ENCODE measurements at places on chromosomes 13 and 19. TPM values are rescaled to one million over a fixed set of nuclear protein-coding genes. Genes with fewer than 3 reads are reported as not detected.

- no peak for DNase-seq
Observed at GRCh38 chr13:108230377-108230776, 12.2 kb downstream of the ABHD13 start.

DNA sequence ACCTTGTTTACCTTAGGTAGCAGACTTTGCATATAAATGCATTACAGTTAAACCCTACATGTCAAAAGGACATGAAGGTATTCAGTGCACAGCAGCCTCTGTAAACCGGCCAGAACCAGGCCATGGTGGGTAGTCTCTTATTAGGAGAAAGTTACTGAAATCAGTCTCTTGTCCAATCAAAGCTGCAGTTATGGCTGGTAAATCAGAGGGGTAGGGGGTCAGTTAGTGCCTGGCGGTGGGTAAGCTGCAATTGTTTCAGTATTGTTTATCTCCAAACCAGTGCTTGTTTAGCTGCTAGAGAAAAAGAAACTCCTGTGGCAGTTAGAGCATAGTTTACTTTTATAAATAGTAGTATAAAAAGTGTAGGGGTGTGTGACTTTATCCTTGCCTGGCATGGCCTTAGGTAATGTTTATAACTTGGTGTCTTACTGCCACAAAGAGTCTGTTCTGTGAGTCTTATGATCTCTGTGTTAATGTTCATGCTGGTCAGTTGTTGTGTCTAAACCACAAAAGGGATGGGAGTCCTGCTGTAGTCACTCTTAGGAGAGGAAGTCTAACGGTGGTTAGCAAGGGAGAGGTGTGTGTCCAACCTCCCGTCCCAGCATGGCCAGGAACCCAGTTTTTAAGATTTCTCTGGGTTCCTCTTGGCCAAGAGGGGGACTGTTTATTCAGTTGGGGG is 28.0 kb downstream of the CHST8 start:
- peak; percentile 1 for DNase-seq

GRCh38 chr19:38319421-38320258 is at the start of gene KCNK6:
Gene KCNK6 (plus strand): TSS chr19:38319845. CDS start chr19:38319951, 106 bp downstream.
- peak; percentile 27 for DNase-seq

DNA sequence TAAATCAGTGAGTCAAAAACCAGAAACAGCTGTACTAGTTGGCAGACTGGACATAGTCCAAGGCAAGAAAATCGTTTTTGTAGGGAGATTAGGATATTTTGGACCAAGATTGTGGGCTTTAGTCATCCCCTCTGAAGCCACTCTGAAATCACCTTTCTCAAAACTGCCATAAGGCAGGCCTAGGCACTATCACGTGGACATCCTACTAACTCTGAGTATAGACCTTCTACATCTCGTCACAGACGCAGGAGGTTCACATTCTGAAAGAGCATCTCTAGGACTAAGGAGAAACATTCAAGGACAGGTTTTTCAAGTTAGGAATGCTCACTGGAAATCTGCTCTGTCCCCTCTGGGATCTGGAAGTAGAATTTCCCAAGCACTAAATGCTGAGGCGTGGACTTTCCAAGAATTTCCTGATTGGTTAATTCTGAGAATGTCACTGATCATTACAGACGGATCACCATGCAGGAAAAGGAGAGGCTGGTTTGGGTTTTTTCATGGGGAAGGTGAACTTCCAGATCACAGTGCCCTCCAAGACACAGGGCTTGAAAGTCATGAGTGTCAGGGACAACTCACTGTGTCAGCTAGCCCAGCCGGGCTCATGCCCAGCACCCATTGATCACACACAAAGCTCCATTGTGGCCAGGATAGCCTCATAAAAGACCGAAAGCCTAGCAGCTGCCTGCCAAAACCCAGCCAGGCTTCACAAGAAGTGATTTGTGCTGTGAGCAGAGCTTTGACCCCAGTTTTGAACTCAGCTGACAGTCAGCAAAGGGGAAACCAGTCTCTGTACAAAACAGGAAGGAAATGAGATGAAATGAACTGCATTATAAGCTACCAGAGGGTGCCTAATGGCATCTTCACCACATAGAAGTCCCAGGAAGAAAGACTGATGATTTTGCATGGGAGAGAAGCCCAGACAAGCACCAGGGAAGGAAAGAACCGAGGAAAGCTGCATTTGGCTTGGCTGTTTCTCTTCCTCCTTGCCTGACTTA is 2.7 kb upstream of the RUBCNL start:
- peak; percentile 32 for DNase-seq

- no peak for DNase-seq
Observed at GRCh38 chr13:23354520-23354919, 79.0 kb downstream of the SACS start.

- DNase-seq: no peak
Observed at GRCh38 chr13:31198519-31198918, 1.3 kb upstream of the B3GLCT start.

GRCh38 chr13:77810430-77810829 is 108.2 kb downstream of the EDNRB start:
- DNase-seq: peak; percentile 31

DNA sequence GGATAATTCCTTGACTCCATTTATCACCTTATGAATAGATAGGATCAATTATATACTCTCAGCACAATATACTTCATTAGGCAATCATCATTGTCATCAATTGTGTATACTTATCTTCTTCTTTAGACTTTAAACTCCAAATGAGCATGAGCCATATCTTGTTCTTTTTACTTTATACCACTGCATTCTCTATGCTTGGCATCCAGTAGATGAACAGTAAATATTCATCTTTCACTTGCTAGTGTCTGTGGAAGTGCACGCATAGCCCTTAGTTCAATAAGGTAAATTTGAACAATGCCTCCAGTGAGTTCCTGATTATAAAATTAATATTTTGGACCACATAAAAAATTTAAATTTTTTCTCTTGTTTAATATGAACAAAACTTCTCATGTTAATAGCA is 172.3 kb upstream of the SPRY2 start:
- DNase-seq: no peak

- no peak for DNase-seq
Observed at GRCh38 chr19:10836479-10837330, 693 bp upstream of the TMED1 start.

- DNase-seq: no peak
Observed at GRCh38 chr13:113155201-113155600, 3.2 kb upstream of the PROZ start.

DNA sequence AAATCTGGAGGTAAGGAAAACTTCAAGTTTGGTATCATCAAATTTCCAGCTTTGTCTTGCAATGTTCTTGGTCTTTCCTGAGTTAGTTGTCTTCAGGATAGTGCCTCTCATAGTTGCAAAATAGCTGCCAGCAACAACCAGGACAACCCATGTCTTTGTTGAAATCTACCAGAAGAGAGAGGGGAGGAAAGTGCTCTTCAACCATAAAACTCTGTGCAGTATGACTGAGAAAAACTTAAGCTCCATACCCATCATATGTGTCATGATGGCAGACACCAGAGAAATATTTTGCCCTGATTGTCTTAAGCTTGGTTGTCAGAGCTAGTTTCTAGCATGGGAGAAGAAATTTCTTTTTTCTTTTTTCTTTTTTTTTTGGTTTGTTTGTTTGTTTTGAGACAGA is 103.3 kb downstream of the SPRY2 start:
- DNase-seq: peak; percentile 37

DNA sequence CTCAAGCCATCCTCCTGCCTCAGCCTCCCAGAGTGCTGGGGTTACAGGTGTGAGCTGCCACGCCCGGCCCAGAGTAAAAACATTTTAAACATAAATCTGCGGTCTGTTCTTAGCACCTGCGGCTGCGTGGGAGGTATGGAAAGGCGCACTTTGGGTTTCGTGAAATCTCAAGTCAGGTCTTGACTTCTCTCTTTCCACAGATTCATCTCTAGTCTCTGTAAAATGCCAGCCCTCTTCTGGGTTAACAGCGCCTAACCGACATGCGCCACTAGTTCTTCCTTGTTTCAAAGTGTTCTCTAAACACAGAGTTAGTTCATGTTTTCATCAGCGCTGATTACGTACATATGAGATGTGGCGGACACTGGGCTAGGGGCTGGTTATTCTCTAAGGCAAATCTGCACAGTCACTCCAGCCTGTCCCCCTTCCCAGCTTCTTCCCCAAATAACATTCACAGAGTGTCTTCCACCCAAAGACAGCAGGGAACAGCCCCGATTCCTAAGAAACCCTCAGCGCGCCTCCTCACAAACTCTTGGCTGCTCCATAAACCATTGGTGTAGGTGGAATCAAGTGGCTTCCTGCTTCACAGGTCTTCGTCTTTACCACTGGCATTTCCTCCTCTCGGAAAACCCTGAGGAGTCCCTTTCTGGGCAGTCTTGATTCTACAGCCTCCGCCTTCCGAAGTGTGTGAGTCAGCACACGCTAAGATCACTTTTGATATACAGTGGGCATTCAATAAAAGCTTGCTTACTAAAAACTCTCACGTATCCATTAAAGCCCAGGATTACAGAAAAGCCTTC is 1.4 kb downstream of the PARP4 start:
- DNase-seq: peak; percentile 95

GRCh38 chr19:45615795-45616703 is 14.0 kb upstream of the GPR4 start:
- DNase-seq: peak; percentile 69

GRCh38 chr19:3132971-3133792 is 2.7 kb upstream of the GNA15 start:
- peak; percentile 77 for DNase-seq

GRCh38 chr13:24651718-24652345 is 28.4 kb upstream of the ATP12A start:
- DNase-seq: no peak

GRCh38 chr19:33394723-33395560 is 21.4 kb downstream of the CEBPG start:
- DNase-seq: no peak

- DNase-seq: peak; percentile 76
Observed at GRCh38 chr13:30408319-30409101, 13.8 kb upstream of the UBE2L5 start.

DNA sequence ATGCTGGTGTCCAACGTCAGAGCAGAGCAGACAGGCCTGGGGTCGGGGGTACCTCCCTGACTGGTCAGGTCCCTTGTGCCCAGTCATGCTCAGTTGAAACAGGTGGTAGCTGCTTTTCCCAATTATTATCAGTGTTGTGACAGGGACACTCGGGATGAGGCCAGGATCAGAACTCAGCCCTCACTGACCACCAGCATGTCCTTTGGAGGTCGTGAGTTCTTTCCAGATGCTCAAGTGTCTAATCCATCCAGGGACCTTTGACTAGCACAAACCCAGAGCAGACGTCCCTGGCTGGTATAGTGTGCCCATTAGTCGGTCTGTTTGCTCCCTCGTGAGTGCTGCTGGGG is 22.4 kb downstream of the MAU2 start:
- no peak for DNase-seq

DNA sequence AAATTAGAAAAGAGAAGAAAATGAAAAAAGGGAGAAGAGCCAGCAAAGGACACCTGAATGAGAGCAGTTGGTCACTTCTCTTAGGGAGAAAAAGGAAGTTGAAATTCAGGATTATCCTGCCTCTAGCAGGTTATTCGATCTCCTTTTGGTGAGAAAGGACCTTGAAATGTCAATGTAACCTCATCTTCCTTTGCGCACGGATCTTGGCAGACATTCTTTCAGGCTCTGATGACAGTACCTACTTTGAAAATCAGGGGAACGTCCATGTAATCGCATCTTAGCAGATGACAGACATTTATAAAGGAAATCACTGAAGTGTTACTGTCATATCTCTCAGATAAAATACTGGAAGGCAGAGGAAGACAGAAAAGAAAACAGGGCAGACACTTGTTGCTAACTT is 36.7 kb downstream of the FRY start:
- DNase-seq: no peak

- peak; percentile 9 for DNase-seq
Observed at GRCh38 chr13:72384186-72384823, 343.1 kb downstream of the MZT1 start.

DNA sequence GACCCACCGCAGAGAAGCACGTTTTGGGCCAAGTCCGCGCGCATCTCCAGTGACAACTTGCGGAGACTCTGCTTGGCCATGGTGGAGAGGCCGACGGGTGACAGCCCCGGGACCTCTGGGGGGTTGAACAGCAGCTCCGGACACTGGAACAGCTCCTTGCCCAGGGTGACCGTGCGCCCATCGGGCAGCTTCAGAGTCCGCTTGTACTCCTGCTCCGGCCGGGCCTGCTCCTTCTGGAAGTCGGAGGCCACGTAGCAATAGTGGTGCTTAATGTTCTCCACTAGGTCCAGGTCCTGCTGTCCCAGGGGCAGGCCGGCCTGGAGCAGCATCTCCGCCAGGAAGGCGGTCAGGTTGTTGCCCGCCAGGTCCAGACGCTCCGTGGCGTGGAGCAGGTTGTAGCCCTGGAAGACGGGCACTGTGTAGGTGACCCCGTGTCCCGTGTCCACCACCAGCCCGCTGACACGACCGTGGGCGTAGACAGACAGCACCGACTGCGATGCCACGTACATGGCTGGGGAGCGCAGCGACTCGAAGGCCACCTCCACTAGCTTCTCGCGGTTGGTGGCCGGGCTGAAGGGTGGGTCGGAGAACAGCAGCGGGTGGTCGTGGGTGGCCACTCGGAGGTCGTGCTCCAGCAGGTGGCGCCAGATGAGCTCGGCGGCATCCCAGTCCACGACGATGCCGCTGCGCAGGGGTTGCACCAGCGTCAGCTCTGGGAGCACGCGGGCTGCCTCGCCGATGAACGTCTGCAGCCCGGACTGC is 743 bp downstream of the ACTL9 start:
- no peak for DNase-seq

DNA sequence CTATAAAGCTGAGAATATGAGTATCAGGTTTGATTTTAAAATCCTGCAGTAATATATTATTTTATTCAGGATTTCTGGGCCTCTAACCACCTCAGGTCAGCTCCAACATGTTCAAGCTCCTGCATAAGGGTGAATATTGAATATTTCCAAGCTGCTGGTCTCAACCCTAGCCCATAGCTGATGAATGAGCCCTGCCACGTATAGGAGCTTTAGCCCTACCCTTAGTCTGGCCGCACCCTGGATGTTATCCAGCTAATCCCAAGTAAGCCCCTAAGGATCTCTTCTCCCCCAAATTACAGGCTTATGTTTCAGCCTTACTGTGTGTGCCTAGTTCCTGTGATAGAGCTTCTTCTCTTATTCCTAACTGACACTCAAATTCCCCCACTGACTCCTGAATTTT is 240.6 kb downstream of the KCTD12 start:
- DNase-seq: no peak

PSG3 gene
- 0.64 TPM for total RNA-seq

VSIG10L gene
- 0.57 TPM for total RNA-seq

CYP4F2 gene
- total RNA-seq: 1.8 TPM

ZNF304 gene
- 8.0 TPM for total RNA-seq

FSD1 gene
- total RNA-seq: 14.7 TPM

TM9SF2 gene
- total RNA-seq: 172 TPM

HCST gene
- not detected for total RNA-seq

STOML3 gene
- not detected for total RNA-seq

SLITRK5 gene
- under 0.01 TPM for total RNA-seq

NLRP4 gene
- 0.05 TPM for total RNA-seq

Data from M059J (cell line).